ENCODE measurements at places on chromosomes 1 and 21.

GRCh38 chr1:221878134-221878533, 136.2 kb upstream of the DUSP10 start:
- DNase-seq: no peak

DNA sequence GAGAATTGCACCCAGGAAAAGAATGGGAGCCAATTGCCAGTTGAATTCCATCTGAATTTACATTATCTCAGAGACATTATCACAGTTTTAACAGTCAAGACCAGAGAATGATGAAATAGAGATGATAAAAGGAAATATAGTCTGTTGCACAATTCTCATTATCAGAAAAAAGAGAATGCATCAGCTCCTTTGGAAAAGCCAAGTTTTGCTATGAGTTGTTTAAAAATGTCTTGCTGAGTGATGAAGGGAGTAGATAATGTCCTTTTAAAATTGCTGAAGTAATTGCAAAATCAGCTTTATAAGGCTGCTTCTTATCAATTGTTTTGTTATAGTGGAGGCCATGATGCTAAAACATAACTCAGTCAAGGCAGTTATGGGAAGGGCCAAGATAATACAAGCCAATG, 37.9 kb upstream of the EEIG2 start:
- DNase-seq: no peak

DNA sequence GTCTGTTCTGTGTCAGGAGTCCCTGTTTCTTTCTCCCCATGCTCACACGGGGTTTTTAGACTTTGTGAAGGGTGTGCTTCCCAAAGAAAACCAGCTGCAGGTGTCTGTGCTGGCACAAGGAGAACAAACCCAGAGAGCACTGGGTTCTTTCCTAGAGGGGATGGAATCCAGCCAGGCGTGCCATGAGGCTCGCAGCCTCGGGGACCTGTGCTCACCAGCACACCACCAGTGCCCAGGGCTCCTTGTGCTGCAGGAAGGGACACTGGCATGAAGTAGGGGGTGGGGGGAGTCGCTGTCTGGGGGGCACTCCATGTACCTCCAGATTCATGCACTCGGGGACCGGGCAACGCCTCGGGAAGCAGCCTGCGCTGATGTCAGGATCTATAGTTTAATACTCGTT, 57.9 kb downstream of the AGPAT3 start:
- DNase-seq: no peak

GRCh38 chr1:194004146-194004545, 817.7 kb upstream of the B3GALT2 start:
- DNase-seq: no peak

- peak; percentile 37 for DNase-seq
Measured at GRCh38 chr1:10210841-10211804, 753 bp downstream of the KIF1B start.

DNA sequence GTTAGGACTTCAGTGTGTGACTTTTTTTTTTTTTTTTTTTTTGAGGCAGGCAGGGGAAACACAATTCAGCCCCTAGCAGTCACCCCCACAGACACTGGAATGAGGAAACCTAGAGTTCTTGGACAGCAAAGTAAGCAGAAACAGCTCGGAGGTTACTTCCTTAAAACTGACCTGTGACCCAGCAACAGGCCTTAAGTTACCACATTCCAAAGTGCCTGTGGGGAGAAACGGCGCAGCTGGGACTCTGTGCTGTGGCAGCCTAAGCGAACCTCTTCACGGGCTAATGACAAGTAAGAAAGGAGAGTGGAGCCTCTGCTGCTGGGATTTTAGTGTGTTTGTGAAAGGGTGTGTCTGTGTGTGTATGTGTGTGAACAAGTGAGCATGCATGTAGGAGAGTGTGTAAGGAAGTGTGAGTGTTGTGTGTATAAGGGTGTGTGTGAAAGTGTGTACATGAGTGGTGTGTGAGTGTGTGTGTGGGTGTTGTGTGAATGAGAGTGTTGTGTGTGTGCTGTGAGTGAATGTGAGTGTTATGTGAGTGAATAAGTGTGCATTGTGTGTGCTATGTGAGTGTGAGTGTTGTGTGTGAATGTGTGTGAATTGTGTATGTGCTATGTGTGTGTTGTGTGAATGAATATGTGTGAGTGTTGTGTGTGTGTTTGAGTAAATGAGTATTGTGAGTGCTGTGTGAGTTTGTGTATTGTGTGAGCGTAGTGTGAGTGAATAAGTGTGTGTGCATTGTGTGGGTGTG, 180.8 kb downstream of the BRINP2 start:
- no peak for DNase-seq

DNA sequence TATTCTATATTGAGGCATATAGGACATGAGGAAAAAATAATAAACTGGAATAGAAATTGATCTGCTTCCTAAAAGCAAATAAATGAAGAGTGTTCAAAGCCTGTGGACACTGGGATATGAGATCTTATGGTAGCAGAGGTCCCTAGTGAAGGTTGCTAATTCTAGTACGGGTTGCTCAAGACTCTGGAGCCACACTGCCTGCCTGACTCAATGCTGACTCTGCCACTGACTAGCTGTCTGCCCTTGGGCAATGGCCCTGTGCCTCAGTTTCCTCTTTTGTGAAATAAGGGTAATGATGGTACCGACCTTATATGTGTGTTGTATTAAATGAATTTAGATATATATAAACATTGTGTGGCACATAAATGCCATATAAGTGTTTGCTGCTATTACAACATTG, 59.0 kb upstream of the C1orf53 start:
- DNase-seq: no peak

DNA sequence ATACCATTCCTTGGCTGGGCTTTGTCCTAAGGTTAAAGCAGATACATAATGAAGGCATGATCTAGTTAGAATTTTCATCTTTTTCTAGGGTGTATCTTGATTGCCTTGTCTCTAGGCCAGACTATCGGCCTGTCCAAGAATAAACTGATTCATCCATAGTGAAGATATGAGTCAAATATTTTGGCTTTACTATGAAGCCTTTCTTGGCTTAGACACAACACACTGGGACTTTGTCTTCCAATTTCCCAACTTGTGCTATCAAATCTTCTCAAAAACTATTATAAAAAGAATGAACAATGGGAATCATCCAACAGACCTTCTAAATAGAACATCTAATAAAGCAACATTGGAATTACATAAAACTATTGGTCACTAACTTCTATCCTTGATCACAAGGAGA, 64.8 kb downstream of the WARS2 start:
- no peak for DNase-seq

GRCh38 chr1:50620680-50621329, 197.6 kb upstream of the DMRTA2 start:
- DNase-seq: no peak

DNA sequence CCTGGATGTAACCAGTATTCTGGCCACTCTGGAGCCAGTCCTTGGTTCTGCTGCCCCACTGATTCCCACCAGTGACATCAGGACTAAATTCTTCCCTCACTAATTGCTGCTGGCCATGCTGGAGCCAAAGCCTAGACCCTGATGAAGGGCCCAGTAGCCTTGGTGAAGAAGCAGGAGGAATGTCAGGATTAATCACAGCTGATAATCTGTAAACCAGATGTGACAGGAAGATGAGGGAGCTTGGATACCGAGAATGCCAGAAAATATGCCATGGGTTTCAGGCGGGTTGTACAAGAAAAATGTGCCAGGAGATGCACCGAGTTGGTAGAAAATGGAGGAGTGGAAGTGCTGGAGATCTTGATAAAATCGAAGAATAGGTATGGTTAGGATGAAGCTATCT, 119.0 kb upstream of the PPP2R5A start:
- DNase-seq: no peak

DNA sequence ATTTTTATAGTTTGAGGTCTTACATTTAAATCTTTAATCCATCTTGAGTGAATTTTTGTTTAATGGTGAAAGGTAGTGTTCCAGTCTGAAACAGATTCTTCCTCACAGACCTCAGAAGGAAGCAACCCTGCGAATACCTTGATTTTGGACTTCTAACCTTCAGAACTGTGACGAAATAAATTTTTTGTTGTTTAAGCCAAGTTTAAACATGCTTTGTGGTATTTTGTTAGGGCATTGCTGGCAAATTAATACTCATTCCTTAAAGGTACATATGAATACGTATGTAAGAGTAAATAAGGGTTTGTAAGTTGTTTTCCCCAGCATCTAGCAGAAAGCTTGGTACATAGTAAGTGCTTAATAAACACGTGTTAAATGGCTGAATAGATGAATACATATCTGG, 100.3 kb downstream of the SEC16B start:
- DNase-seq: no peak

DNA sequence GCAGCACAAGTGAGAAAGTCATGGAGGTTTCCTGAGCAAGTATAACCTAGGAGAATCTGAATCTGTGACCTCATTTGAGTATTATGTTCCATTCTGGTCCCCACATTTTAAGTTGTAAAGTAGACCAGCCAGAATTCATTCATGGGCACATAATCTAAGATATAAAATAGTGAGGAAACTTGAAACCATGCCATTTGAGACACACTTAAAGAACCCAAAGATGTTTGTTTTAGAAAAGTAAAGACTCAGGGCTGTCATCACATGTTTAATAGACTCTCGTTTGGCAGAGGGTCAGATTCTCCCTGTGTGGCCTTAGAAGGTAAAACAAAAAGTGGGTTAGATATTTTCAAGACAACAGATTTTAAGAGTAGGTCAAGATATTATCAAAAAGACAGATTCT, 6.4 kb downstream of the SZT2 start:
- no peak for DNase-seq

GRCh38 chr1:69377507-69377906, 190.2 kb upstream of the LRRC7 start:
- DNase-seq: no peak
